ENCODE measurements at places on chromosomes 6 and 20. TPM values are rescaled to one million over a fixed set of nuclear protein-coding genes. Genes with fewer than 3 reads are reported as not detected.

Gene PDYN
- not detected for total RNA-seq

Gene TNNC2
- not detected for total RNA-seq

Gene TREML4
- total RNA-seq, result not detected

Gene ACTL10
- 2.9 TPM for total RNA-seq

Gene TMEM74B
- 0.09 TPM for total RNA-seq

Gene HACE1
- 13.1 TPM for total RNA-seq

Gene HLA-DRA
- 88.4 TPM for total RNA-seq

Gene DLK2
- total RNA-seq, result 0.45 TPM

Gene TTK
- total RNA-seq, result 31.6 TPM

Gene OPRM1
- total RNA-seq, result not detected

Gene IMPG1
- total RNA-seq, result not detected

Gene PSORS1C1
- not detected for total RNA-seq

Gene GTPBP2
- 93.0 TPM for total RNA-seq

Gene POLR3F
- total RNA-seq, result 10.4 TPM

Gene RGS17
- total RNA-seq, result not detected

Gene PPP1R14C
- not detected for total RNA-seq

Gene KCNQ2
- 0.05 TPM for total RNA-seq

Gene LRP11
- total RNA-seq, result 2.9 TPM

Gene SLCO4A1
- total RNA-seq, result 58.0 TPM

Gene OOEP
- 0.84 TPM for total RNA-seq

Gene LYRM4
- 30.3 TPM for total RNA-seq

Measured in T-helper 2 cell treated with Interferon-gamma antibody and Interleukin-4, amounts not matched to agents 100 ng/mL and 5 ng/mL, for 36 hours (primary cell).